ENCODE measurements at places on chromosomes 1 and 21.

DNA sequence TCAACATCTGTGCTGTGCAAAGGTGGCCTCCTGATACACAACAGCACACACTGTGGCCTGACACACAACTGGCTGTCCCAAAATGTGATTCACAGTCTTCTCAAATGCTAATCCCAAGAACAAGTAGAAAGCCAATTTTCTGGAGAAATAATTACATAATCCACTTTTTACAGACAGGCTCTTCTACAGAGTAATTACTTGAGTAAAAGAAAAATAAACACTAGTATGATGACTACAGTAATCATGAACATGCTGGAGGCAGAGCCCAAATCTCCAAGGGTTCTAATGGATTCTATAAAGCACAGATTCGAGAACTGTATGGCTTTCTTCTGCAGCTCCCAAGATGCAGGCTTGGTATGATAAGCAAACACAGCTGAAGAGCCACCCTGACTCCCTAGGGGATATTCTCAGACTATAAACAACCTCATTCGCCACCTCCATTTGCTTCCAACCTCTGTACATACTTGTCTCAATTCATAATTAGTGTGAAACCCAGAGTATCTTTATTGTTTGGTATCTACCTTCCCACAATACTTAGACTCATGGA lies 81.9 kb downstream of the SIPA1L2 start:
- peaks cover 7% of the 10 kb centered on the region for H3K4me1 ChIP-seq
- H3K4me3 ChIP-seq, result no peak overlapping the region
- H3K27ac ChIP-seq, result no peak overlapping the region
- no peaks in the 10 kb centered on the region for H3K36me3 ChIP-seq
- no peak for DNase-seq
- no peaks in the 10 kb centered on the region for H3K27me3 ChIP-seq

DNA sequence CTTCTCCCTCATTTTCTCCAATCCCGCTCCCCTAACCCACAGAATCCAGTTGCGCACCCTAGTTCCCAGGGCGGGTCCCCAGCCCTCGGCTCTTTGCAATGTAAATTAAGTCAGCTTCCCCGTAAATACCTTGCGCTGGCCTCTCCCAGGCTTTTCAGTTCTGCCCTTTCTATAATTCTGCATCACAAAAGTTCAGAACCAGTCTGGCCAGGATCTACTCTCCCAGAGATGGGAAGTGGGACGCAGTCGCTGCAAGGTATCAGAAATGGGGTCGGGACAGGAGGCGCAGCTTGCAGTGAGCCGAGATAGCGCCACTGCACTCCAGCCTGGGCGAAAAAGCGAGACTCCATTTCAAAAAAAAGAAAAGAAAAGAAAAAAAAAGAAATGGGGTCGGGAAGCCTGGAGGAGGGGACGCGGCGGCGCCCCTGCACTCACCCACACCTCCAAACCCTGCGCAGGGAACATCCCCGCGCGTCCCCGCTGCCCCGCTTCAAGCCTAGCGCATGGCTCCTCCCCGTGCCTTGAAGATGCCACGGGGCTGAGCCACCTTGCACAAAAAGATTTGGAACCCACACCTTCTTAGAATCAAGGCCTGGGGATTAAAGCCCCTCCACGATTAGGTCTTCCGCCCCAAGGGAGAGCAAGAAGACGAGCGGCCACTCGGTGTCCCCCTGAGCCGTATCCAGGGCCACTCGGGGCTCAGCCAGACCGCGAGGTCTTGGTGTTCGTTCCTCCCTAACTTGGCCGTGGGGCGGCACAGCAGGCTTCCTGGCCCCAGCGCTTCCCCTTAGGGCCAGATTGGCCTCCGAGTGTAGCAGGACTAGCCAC lies 27.2 kb upstream of the ITLN2 start:
- H3K27me3 ChIP-seq, result no peaks in the 10 kb centered on the region
- H3K36me3 ChIP-seq, result no peaks in the 10 kb centered on the region
- H3K27ac ChIP-seq, result no peak overlapping the region

- H3K27ac ChIP-seq, result no peak overlapping the region
- no peak overlapping the region for H3K4me3 ChIP-seq
- no peak for DNase-seq
- no peaks in the 10 kb centered on the region for H3K36me3 ChIP-seq
Observed at GRCh38 chr1:50080904-50081586, 27.7 kb upstream of the ELAVL4 start.

- H3K36me3 ChIP-seq, result no peaks in the 10 kb centered on the region
- no peak overlapping the region for H3K4me3 ChIP-seq
- H3K4me1 ChIP-seq, result peaks cover 3% of the 10 kb centered on the region
- DNase-seq, result no peak
Observed at GRCh38 chr1:107871259-107871658, 93.7 kb downstream of the VAV3 start.

DNA sequence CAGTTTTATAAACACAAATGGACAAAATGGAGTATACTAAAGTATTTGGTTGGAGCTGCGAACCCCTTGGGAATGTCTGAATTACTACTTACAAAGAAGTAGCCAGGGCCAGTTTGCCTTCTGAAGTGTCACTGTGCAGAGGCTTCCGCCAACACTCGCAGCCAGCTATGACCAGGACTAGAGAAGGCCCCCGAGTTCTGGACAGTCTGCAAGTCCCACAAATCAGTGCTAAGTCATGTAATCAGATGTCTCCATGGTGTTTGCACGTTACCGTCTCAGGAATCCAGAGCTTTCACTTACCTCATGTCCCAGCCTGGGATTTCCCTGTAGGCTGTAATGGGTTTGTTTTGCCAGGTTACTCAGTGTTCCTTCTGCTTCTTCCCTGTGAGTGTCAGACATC lies 106.6 kb upstream of the SPAG17 start:
- H3K36me3 ChIP-seq, result no peaks in the 10 kb centered on the region
- no peak overlapping the region for H3K27ac ChIP-seq
- H3K4me1 ChIP-seq, result peaks cover 21% of the 10 kb centered on the region
- DNase-seq, result no peak
- no peak overlapping the region for H3K4me3 ChIP-seq
- no peaks in the 10 kb centered on the region for H3K27me3 ChIP-seq

- H3K27ac ChIP-seq, result peak overlapping the region; percentile 58
- peaks cover 3% of the 10 kb centered on the region for H3K36me3 ChIP-seq
- H3K4me1 ChIP-seq, result peaks cover 19% of the 10 kb centered on the region
- H3K27me3 ChIP-seq, result no peaks in the 10 kb centered on the region
- H3K4me3 ChIP-seq, result no peak overlapping the region
Observed at GRCh38 chr1:67682659-67683197, 2.3 kb upstream of the GADD45A start.

GRCh38 chr1:4960336-4960735 lies 305.9 kb downstream of the AJAP1 start:
- DNase-seq, result no peak
- no peak overlapping the region for H3K27ac ChIP-seq
- H3K27me3 ChIP-seq, result no peaks in the 10 kb centered on the region
- H3K4me1 ChIP-seq, result no peaks in the 10 kb centered on the region
- H3K4me3 ChIP-seq, result no peak overlapping the region

- peaks cover 6% of the 10 kb centered on the region for H3K4me1 ChIP-seq
- no peak overlapping the region for H3K4me3 ChIP-seq
- H3K36me3 ChIP-seq, result no peaks in the 10 kb centered on the region
- DNase-seq, result no peak
- no peaks in the 10 kb centered on the region for H3K27me3 ChIP-seq
Observed at GRCh38 chr1:96730574-96731298, 9.2 kb downstream of the PTBP2 start.

- H3K36me3 ChIP-seq, result no peaks in the 10 kb centered on the region
- no peak for DNase-seq
- no peak overlapping the region for H3K27ac ChIP-seq
- no peaks in the 10 kb centered on the region for H3K27me3 ChIP-seq
Observed at GRCh38 chr1:242349636-242350035, 174.9 kb downstream of the PLD5 start.

GRCh38 chr1:172821609-172822274 lies 162.8 kb downstream of the FASLG start:
- no peaks in the 10 kb centered on the region for H3K36me3 ChIP-seq
- no peak overlapping the region for H3K4me3 ChIP-seq
- no peak for DNase-seq

DNA sequence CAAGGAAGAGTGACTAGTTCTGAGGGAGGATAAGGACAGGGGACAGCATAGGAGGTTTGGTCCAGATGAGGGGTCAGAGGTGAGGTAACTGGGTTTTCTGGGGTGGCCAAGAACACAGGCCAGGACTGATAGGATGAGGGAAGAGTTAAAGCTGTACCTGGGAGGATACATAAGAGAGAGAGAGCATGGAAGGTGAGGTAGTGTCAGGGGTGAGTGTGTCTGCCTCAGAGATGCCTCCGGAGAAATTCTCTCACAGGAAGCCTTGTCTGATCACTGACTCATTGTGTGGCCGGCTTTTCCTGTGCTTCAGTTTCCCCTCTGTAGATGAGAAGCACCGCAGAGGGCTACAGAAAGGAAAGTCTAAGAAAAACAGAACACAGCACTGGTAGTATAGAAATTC lies 40.2 kb downstream of the FASLG start:
- H3K36me3 ChIP-seq, result no peaks in the 10 kb centered on the region
- H3K27me3 ChIP-seq, result no peaks in the 10 kb centered on the region
- no peak for DNase-seq
- no peaks in the 10 kb centered on the region for H3K4me1 ChIP-seq
- no peak overlapping the region for H3K4me3 ChIP-seq

- no peaks in the 10 kb centered on the region for H3K36me3 ChIP-seq
- no peak overlapping the region for H3K27ac ChIP-seq
- H3K4me3 ChIP-seq, result no peak overlapping the region
Observed at GRCh38 chr1:90964444-90965035, 57.3 kb downstream of the ZNF644 start.

- H3K27me3 ChIP-seq, result no peaks in the 10 kb centered on the region
- H3K27ac ChIP-seq, result peak overlapping the region; percentile 71
- H3K4me1 ChIP-seq, result peaks cover 26% of the 10 kb centered on the region
- DNase-seq, result no peak
Observed at GRCh38 chr1:40708750-40709099, 17.2 kb downstream of the NFYC start.

DNA sequence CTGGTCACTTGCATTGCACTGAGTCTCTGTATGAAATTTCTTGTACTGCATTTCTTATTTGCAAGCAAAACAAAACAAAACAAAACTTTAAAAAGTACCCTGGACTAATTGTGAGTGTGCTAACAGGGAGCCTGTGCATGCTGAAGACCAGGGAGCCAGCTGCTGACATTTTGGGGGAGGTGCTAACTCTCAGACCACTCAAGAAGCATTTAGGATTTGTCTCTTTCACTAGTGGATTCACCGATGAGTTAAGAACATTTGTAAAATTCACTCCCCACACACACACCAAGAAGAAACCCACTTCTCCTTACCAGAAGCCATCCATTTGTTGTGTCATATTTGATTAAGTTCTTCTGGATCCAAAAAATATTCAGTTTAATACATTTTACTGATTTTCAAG lies 95.7 kb upstream of the C1orf105 start:
- no peaks in the 10 kb centered on the region for H3K27me3 ChIP-seq
- no peak overlapping the region for H3K4me3 ChIP-seq
- DNase-seq, result no peak
- H3K27ac ChIP-seq, result no peak overlapping the region
- H3K36me3 ChIP-seq, result no peaks in the 10 kb centered on the region

GRCh38 chr1:15088281-15088971 lies 65.1 kb upstream of the TMEM51 start:
- H3K4me3 ChIP-seq, result no peak overlapping the region
- H3K4me1 ChIP-seq, result peaks cover 11% of the 10 kb centered on the region
- no peak for DNase-seq
- no peaks in the 10 kb centered on the region for H3K27me3 ChIP-seq
- H3K27ac ChIP-seq, result peak overlapping the region; percentile 48

GRCh38 chr1:228066416-228066815 lies 16.1 kb upstream of the ARF1 start:
- H3K27me3 ChIP-seq, result no peaks in the 10 kb centered on the region
- no peak overlapping the region for H3K4me3 ChIP-seq
- DNase-seq, result no peak
- H3K27ac ChIP-seq, result no peak overlapping the region

- H3K27me3 ChIP-seq, result no peaks in the 10 kb centered on the region
- no peak overlapping the region for H3K4me3 ChIP-seq
- H3K4me1 ChIP-seq, result no peaks in the 10 kb centered on the region
- DNase-seq, result no peak
- no peaks in the 10 kb centered on the region for H3K36me3 ChIP-seq
Observed at GRCh38 chr1:222107267-222107666, 365.4 kb upstream of the DUSP10 start.

Measured in esophagus squamous epithelium (tissue), 5 donors.